HS-27A (cell line): ENCODE measurements at places on chromosomes 5 and 9.

GRCh38 chr9:19032406-19032805 lies 603 bp downstream of the SAXO1 start:
- no peak for DNase-seq

DNA sequence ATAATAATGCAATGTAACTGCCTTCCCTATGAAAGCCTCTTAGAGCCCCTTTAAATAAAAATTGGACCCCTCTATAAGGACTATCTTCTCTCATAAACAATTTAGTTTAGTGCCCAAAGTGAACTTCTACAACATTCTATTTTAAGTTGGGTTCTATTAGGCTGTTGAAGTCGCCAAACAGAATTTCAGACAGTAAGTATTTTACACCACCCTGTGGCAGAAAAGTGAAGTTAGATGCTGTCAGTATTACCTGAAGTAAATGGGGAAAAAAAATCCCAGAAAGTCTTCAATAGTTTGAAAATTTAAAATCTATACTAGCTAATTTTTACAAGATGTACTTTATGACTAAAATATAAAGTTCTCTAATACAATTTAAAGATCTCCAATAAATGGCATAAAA lies 29.5 kb downstream of the CAAP1 start:
- no peak for DNase-seq

- DNase-seq, result no peak
These were observed 1912.8 kb upstream of the NUDT12 start for GRCh38 chr5:105475401-105475800.

DNA sequence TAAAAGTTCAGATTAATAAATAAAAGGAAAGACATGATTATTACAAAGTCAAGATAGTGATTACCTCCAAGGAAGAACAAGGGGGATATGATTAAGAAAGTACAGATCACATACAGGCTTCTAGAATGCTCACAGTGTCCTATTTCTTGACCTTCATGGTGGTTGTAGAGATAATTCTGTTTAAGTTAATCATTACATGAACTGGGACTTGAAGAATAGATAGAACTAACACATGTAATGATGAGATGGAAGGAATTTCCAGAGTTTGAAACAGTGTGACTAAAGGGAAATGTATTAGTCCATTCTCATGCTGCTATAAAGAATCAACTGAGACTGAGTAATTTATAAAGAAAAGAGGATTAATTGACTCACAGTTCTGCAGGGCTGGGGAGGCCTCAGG lies 72.7 kb downstream of the LURAP1L start:
- no peak for DNase-seq

DNA sequence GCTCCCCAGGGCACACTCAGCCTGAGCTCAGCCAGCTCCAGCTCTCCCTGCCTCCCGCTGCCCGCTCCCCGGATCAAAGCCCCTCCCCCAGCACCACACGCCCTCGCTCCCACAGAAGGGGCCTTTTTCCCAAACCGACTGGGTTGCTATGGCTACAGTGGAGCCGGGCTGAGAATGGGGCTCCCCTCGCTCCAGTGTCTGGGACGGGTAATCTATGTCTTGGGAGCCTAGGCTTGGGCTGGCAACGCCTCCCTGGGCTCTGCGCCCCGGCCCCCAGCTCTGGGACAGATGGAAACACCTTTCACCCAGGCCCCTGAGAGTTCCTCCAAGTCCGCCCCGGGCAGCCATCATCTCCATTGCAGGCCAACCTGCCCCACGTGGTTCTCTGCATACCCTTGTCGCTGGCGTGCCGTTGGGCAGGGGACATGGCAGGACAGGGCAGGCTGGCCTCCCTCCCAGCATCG lies 29.6 kb downstream of the NOTCH1 start:
- DNase-seq, result no peak

DNA sequence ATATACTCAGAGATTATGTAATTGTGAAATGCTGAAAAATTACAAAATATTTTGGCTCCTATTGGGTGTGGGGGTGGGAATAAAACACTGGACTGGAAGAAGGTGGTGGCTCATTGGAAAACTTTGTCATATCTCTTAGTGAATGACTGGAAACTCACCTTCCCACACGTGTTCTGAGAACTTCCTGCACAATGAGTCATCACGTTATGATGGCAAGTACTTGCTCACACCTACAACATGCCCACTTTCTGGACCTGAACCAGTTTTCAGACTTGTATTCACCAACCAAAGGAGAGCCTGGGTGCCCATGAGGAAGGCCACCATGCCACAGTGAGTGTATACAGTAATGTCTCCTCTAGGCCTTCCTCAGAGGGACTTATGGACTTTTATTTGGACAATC lies 294.8 kb downstream of the ASTN2 start:
- DNase-seq, result no peak

DNA sequence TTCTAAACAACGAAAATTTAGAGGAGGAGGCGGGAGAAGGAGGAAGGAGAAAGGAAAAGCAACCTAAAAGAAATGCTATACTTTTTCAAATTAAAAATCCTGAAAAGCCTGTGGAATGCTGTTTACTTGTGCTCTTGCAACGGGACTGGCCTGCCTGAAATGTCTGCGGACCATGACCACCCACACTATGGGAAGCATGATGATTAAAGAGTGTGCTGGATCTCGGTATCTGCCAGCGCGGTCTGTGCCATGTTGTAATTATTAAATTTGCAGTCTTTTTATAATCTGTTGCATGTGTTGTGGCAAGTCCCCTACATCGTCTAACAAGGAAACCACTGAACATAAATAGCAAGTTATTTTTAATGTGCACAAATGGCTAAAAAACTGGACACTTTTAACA lies 111.4 kb downstream of the FANCC start:
- DNase-seq, result no peak

DNA sequence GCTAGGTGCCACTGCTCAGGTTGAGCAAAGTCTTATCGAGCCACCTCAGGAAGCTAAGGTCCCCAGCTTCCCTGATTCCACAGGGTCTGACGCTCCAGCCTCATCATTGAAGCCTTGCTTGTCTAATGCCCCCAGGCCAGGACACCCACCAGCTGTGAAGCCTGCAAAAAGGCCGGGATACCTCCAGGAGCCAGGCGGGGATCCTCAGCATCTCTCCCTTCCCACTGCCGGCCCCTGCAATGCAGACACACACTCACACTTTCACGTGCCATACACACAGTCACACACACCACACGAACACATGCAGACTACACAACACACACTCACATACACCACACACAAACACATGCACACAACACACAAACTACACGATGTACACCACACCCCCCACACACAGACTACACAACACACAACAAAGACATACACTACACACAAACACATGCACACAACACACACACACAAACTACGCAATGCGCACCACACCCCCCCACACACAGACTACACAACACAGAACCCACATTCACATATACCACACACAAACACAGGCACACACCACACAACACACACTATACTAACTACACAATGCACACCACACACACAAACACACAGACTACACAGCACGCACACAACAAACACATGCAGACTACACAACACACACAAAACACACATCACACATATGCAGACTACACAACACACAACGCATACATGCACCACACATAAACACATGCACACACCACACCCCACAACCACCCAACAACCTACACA lies 17.8 kb upstream of the S1PR3 start:
- DNase-seq, result no peak

DNA sequence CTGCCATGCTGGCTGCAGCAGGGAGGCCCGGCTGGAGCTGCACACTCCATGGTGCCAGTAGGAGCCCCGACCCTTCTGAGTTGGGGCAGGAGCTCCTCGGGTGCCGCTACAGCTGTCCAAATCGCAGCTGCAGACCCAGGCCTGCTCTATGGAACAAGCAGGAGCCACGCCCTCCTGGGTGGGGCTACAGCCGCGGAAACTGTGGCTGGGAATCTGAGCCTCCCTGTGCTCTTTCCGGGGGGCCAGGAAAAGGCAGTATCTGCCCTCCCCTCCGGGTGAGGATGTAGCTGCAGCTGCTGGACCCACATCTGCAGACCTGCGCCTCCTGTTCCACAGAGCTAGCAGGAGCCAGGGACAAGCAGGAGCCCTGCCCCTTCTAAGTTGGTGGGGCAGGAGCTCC lies 278.9 kb upstream of the ACTBL2 start:
- DNase-seq, result no peak

DNA sequence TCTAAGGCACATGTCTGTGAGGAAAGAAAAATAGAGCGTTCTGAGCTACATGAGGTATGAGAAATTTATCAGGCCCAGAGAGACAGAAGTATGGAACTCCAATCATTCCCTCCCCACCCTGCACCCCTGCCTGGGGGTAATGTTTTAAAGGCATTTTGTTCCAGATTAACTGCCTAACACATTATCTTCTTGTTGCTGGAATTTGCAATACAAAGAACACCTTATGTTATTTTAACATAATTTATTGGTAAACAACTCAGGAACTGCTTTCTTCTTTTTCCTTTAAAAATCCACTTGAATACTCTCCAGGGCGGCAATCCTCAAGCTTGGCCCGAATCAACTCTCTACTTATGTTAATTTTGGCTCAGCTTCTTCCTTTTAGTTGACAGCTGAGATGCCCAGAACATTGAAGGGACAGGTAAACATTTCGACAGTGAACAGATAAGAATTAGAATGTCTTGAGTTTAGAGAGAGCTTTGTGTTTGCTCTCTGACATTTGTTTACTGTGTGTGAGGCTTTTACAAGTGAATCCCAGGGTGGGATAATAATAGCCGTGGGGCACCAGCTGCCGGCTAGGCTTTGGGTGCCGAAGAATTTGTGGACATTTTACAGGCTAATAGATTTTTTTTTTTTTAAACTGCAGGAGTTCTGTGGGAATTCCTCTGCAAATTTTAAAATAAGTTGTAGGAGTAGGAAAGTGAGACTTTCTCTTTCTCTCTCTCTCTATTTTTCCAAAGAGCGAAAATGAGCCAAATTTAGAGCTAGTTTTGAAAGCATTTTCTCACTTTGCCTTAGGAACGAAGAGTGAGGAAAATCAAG lies 96.4 kb upstream of the TAF11L2 start:
- no peak for DNase-seq

GRCh38 chr5:170152767-170153166 lies 47.1 kb downstream of the FOXI1 start:
- no peak for DNase-seq

GRCh38 chr9:113888976-113889375 lies 12.9 kb downstream of the ZNF618 start:
- no peak for DNase-seq

GRCh38 chr5:169911448-169912212 lies 68.7 kb downstream of the INSYN2B start:
- no peak for DNase-seq

GRCh38 chr9:37897665-37898064 lies 6.3 kb downstream of the SLC25A51 start:
- no peak for DNase-seq

DNA sequence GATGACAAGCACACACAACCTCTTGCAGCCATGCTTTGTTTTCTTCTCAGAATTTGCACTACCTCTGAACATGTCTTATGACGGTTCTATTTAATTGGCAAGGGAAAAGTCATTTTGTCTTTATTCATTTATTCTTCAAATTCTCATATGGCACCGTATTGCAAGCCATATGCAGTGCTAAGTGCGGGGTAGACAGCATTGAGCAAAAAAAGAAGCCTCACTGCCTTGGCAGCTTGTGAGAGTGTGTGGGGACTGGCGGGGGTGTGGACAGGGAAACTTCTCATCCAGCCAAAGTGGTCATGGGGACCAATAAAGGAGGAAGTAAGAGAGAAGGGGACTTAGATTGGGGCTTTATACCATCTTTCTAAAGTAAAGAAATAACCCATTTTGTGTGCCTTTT lies 160.0 kb downstream of the CDH12 start:
- DNase-seq, result no peak

GRCh38 chr5:61881821-61882487 lies 424.1 kb upstream of the KIF2A start:
- no peak for DNase-seq

DNA sequence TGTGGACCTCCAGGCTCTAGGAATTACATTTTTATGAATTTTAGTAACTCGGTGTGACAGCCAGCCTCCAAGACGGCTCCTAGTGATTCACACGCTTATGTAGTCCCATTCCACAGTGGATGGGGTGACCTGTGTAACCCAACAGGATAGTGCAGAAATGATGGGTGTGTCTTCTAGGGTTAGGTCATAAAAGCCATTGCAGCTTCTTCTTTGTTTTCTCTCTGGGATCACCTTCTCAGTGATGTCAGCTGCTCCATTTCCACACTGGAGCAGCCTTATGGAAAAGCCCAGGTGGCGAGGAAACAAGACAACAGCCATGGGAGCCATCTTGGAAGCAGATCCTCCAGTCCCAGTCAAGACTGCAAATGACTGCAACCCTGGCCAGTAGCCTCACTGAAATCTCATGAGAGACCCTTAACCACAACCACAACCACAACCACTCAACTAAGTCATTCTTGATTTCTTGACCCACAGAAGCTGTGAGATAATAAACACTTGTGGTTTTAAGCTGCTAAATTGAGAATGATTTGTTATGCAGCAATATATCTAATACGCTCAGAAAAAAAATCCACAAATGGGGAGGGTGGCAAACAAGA lies 5.1 kb upstream of the GNPDA1 start:
- no peak for DNase-seq

GRCh38 chr5:139462586-139463276 lies at the start of gene ECSCR:
TSS of gene ECSCR (minus strand) at chr5:139462743. CDS start at chr5:139462670, 73 bp downstream.
- no peak for DNase-seq

GRCh38 chr9:127803507-127804352 lies 1.0 kb downstream of the FPGS start:
- peak; percentile 42 for DNase-seq

- no peak for DNase-seq
These were observed 18.8 kb downstream of the UBE2R2 start for GRCh38 chr9:33835625-33836260.

GRCh38 chr5:177508221-177508611 lies 1.4 kb downstream of the DOK3 start:
- DNase-seq, result no peak

DNA sequence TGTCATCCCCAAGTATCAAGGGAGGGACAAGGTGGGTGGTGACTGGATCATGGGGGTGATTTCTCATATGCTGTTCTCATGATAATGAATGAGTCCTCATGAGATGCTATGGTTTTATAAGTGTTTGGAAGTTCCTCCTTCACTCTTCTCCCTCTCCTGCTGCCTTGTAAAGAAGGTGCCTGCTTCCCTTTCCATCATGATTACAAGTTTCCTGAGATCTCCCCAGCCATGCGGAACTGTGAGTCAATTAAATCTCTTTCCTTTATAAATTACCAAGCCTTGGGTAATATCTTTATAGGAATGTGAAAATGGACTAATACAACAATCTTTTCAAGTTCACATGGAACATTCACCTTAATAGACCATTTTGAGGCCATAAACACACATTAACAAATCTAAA lies 21.5 kb upstream of the DOCK2 start:
- no peak for DNase-seq

DNA sequence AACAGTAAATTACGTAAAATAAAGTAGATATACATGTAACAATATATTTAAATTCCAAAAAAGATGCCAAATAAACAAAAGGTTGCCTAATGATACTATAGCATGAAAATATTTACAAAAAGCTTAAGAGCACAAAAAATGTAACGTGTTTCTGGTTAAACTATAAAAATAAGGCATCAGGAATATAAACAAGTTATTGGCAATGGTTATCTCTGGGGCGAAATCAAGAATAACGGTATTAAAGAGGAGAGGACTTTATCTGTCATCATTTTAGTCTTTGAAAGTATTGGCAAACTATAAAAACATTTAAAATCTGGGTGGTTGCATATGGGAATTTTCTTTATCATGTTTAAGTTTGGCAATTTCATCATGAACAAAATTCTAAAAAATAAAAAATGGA lies 1599.2 kb downstream of the MAT2B start:
- no peak for DNase-seq
